ENCODE measurements at places on chromosomes 4 and X.

DNA sequence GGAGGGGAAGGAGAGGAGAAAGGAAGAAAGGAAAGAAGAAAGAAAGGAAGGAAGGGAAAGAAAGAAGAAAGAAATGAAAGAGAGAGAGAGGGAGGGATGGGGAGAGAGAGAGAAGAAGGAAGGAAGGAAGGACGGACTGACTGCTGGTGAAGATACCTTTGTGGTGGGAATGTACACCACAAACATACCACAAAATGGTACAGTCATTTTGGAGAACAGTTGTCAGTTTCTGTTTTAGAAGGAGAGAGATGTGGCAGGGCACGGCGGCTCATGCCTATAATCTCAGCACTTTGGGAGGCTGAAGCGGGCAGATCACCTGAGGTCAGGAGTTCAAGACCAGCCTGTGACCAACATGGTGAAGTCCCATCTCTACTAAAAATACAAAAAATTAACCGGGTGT is 40.0 kb upstream of the SHISA3 start:
- no peak for DNase-seq

DNA sequence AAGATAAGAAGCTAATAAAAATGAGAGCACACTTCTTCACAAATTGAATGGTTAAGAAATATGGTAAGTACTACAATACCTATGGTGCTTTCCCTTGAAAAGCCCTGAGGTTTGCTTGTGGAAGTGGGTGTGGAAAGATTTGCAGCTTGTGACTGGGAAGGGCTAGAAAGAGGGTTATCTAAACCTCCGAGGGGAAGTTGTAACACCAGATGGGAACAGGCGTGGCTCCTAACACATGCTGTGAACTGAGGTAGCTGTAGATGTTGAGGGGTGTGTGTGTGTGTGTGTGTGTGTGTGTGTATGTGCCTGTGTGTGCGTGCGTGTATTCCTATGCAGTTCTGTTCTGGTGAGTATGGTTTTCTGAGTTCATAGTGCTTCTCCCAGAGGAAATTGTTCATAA is 21.5 kb downstream of the FRMPD4 start:
- no peak for DNase-seq

- DNase-seq: no peak
These were observed 44.2 kb downstream of the JADE1 start for GRCh38 chr4:128853741-128854140.

DNA sequence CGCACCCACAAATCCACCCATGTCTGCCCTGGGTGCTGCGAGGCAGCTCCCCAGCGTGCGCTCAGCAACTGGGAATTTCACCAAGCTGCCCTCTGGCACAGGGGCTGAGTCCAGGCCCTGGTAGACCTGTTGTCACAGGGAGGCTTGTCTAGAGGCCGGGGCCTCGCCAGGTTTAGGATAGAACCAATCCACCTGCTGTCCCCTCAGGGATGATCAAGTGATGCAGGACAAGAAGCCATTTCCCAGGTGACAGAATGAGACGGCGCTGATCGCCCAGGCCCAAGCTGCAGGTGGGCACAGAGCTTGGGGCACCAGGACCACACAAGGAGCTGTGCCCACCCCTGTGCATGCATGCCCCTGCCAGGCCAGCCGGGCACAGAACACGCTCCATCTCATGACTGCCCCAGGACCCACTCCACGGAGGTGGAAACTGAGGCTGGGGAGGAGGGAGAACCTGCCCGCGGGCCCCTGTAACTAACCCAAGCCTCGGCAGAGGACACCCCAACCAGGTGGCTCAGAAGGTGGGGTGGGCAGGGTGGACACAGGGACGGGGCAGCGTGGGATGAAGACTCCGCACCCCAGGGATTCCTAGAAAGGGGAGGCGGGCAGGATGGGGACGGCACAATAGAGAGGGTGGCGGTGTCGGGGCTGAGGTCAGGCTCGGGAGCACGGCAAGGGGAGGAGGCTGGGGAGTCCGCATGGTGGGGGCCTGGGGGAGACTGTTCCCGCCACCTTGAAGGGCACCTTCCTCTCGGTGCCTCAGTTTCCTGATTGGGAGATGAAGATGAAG is 78.0 kb downstream of the ZFYVE28 start:
- no peak for DNase-seq

- no peak for DNase-seq
These were observed 52.7 kb downstream of the TMEM131L start for GRCh38 chr4:153518637-153519389.

DNA sequence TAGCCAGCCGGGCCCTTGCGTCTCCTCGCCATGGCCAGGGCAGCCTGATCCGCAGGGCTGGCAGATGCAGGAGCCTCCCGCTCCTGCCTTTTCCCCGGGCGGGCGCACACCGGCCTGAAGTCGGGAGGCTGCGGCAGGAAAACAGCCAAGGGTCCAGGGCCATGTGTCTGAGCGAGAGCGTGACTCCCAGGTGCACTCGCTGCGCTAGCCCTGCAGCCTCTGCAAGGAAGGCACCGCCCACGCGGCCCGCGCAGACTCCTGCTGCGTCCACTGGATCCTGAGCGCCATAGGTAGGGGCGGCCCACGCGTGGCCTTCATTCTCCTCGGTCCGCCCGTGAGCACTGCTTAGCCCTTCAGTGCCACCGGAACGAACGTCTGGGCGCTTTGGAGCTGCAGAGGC is 379.9 kb downstream of the TRAM1L1 start:
- no peak for DNase-seq

- DNase-seq: no peak
These were observed 117.3 kb upstream of the NOCT start for GRCh38 chr4:138898282-138898681.

- no peak for DNase-seq
These were observed 631 bp downstream of the EVC start for GRCh38 chr4:5711479-5712184.

DNA sequence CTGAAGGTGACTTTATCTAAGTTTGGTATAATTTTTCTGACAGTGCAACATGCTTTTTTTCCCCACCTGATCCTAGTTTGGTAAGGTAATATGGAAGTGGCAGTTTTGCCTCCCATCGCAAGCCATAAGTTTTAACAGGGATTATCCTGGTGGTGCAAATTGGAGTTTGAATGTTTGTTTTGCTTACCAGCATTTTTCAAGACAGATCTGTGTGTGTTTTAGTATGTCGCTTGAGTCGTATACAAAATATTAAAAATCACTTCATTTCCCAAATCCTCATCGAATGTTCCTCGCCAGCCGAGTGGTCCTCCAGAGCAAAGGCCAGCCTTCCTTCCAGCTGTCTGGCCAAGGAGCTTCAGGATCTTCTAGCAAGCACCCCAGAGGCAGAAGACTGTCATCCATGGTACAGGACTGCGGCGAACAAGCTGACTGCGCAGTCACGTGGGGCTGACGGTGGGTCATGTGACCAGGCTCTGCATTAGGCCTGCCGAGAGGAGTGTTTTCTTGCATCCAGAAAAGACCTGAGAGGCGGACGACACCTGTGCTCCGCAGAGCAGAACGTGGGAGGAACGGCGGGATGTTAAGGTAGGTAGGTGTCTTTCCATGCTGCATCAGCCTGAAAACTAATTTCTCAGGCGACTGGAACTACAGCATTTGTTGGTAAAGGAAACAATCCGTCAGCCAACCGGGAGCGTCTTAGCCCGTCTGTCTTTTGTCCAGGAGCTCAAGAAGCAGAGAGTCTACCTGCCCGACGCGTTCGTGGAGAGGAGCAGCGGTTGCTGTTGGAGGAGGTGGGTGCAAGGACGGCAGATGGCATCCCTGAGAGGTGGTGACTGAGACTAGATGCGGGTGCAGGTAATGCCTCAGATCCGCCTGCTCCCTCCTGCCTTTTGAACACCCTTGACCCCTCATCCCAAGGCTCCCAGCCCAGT is at the start of gene GPRASP3:
Gene GPRASP3 (plus strand): TSS at position 507 of the 932 bp plus-strand sequence. CDS start 28,253 bp downstream, outside the sequence.
- peak; percentile 22 for DNase-seq

GRCh38 chr4:72006586-72006985 is 25.2 kb upstream of the NPFFR2 start:
- no peak for DNase-seq

DNA sequence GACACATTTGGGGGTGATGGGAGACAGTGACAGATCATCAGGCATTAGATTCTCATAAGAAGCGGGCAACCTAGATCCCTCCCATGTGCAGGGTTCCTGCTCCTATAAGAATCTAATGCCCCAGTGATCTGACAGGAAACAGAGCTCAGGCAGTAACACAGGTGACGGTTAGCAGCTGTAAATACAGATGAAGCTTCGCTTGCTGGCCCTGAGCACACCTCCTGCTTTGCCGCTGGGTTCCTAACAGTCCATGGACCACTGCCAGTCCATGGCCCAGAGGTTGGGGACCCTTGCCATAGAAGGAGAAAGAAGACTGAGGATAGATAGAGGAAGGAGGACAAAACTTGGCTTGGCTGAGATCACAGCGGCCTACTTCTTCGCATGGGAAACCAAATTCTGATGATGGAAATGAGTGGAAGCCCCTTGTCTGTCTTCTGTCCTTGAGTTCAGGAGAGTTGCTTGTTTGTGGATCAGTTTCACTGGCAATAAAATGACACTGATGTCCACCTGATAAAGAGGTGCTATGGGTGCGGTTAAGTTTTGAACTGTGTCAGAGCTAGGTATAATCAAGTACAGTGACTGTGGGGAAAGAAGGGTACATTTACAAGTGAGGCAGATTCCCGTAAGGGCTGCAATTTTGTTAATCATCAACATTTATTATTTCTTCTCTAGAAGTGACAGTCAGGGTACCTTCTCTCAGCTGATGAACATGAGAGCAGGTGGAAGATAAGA is 1.7 kb upstream of the TIFA start:
- DNase-seq: no peak

- no peak for DNase-seq
These were observed 67.8 kb upstream of the EPHA5 start for GRCh38 chr4:65738134-65738533.

DNA sequence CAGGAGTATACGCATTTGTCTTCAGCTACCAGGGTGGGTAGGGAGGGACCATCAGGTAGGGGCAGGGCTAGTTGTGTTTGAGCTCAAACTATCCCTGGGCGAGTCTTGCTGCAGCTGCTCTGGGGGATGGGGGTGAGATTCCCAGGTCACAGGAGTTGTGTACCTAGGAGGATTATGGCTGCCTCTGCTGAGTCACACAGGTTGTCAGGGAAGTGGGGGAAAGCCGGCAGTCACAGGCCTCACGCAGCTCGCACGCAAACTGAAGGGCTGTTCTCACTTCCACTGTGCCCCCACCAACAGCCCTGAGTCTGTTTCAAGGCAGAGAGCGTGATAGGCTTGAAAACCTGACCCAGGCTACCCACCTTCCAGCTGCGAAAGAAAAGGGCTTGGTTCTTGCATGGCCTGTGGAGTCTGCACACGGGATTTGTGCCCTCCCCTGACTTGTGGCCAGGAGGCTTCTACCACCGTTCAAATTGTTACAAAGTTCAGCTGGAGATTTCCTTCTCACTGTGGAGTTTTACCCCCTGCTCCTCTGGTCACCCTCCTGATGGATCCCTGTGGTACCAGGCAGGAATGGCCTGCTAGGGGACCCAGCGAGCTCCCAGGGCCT is 63.8 kb downstream of the ARFIP1 start:
- DNase-seq: no peak

- DNase-seq: no peak
These were observed 840.6 kb downstream of the NLGN4X start for GRCh38 chrX:5388087-5388486.

GRCh38 chr4:147307896-147308674 is 172.8 kb upstream of the EDNRA start:
- DNase-seq: no peak

- no peak for DNase-seq
These were observed 407.9 kb downstream of the PCDH18 start for GRCh38 chr4:137124278-137124932.

GRCh38 chr4:161133586-161134276 is 1030.1 kb downstream of the FSTL5 start:
- no peak for DNase-seq

DNA sequence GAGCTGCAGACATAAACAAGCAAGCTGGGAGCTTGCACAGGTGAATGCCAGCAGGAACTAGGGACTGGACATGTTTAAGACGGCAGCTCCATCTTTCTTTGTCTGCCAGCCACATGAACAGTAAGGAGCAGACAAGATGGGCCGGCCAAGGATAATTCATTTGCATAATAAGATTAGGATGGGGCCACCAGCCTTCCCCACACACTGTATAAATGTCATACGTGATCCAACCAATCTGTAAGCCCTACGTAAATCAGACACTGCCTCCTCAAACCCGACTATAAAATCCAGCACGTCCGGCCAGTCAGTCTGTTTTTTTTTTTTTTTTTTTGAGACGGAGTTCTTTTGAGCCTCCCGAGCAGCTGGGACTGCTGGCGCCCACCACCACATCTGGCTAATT is 75.6 kb upstream of the BOD1L1 start:
- no peak for DNase-seq

DNA sequence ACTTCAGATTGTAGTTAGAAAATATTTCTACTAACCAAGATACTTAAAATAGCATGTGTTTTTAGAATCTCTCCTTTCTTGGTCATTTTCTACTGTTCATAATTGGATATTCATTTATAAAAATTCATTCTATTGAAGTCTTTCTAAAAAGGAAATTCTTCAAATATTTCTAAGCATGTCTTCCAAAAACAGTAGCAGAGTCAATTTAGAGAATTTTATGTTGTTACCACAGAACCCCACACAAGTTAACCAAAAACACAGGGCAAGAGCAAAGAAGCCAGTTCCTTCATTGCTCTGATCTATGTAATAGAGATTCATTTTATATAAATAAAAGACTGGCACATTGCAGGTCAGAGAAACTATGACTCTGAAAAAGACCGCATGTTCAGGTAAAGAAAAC is 345.1 kb upstream of the PITX2 start:
- no peak for DNase-seq

DNA sequence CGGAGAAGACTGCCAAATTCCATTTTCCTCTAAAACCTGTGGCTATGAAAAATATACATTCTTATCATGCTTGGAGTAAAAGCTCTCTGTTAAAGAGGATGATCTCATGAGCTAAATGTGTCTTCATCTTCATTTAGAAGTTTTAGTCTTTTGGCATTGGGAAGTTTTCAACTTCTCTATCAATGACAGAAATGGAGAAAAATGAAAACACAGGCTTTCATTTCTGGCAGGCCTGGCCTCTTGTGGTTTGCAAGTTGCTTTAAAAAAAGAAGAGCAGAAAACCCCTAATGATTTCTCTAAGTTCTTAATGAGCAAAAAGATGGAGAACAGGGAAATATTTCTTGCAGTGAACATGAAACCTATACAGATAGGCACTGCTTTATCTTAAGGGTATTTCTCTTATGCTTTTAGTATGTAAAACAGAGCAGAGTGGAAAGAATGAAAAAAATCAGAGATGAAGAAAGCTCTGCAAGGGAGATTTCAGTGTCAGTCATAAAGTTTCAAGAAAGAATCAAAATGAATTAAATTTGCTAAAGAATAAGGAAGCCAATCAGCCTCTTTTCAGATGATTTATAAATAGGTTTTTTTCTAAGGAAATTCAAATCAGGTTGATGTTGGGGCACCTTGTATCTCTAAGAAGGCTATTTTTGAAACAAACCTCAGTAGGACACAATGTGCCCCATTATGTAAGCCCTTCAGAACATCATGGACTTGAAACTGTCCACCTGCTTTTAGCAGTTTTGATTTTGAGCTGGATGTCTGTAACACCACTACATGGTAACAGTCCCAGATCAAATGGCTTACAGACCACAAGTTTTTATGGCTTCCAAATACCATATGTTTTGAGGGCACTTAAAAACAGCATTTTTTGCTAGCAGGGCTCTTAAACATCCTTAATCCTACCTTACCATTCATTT is 225.0 kb downstream of the GRIA3 start:
- DNase-seq: no peak

GRCh38 chr4:1318488-1319213 is 28.4 kb upstream of the UVSSA start:
- no peak for DNase-seq
